ENCODE measurements at places on chromosomes 3 and 15. TPM values are rescaled to one million over a fixed set of nuclear protein-coding genes. Genes with fewer than 3 reads are reported as not detected.

MED12L gene
- 0.09 TPM for polyA plus RNA-seq

MRPL46 gene
- 21.0 TPM for polyA plus RNA-seq

DPH3 gene
- polyA plus RNA-seq: 16.0 TPM

KBTBD8 gene
- 4.4 TPM for polyA plus RNA-seq

IQCF5 gene
- not detected for polyA plus RNA-seq

SLC51A gene
- 0.79 TPM for polyA plus RNA-seq

ZBTB11 gene
- 4.0 TPM for polyA plus RNA-seq

STARD5 gene
- polyA plus RNA-seq: 2.3 TPM

ZNF717 gene
- 2.4 TPM for polyA plus RNA-seq

NLGN1 gene
- 0.23 TPM for polyA plus RNA-seq

PLSCR5 gene
- not detected for polyA plus RNA-seq

RPL39L gene
- polyA plus RNA-seq: 3.8 TPM

CATSPER2 gene
- 2.1 TPM for polyA plus RNA-seq

CSTA gene
- polyA plus RNA-seq: 23.6 TPM

RBMS3 gene
- 16.2 TPM for polyA plus RNA-seq

ERC2 gene
- polyA plus RNA-seq: not detected

AADAC gene
- 3.4 TPM for polyA plus RNA-seq

CSPG5 gene
- 0.30 TPM for polyA plus RNA-seq

GALNT15 gene
- polyA plus RNA-seq: 60.7 TPM

PRR20G gene
- polyA plus RNA-seq: not detected

UPK1B gene
- 0.22 TPM for polyA plus RNA-seq

ITIH1 gene
- polyA plus RNA-seq: 0.30 TPM

SEMA5B gene
- polyA plus RNA-seq: 1.5 TPM

VGLL3 gene
- polyA plus RNA-seq: 12.5 TPM

HESX1 gene
- polyA plus RNA-seq: 0.61 TPM

MKRN3 gene
- 0.12 TPM for polyA plus RNA-seq

ZBTB20 gene
- polyA plus RNA-seq: 0.62 TPM

WDR72 gene
- polyA plus RNA-seq: 0.04 TPM

FAIM gene
- 22.2 TPM for polyA plus RNA-seq

MORF4L1 gene
- polyA plus RNA-seq: 418 TPM

ITPKA gene
- polyA plus RNA-seq: 2.3 TPM

WDR76 gene
- 1.6 TPM for polyA plus RNA-seq

CELF6 gene
- 2.8 TPM for polyA plus RNA-seq

GPR87 gene
- polyA plus RNA-seq: 0.04 TPM

SERPINI2 gene
- 364 TPM for polyA plus RNA-seq

PIF1 gene
- polyA plus RNA-seq: 0.91 TPM

Data from adipose tissue (tissue), 3 donors.